ENCODE measurements at places on chromosomes 1 and 21. TPM values are rescaled to one million over a fixed set of nuclear protein-coding genes. Genes with fewer than 3 reads are reported as not detected.

- no peak for DNase-seq
Observed at GRCh38 chr1:215631040-215631439, 63.9 kb downstream of the KCTD3 start.

- peak; percentile 81 for DNase-seq
Observed at GRCh38 chr1:2192031-2192995, 2.3 kb downstream of the FAAP20 start.

- DNase-seq, result no peak
Observed at GRCh38 chr1:164701189-164701761, 142.3 kb downstream of the PBX1 start.

- DNase-seq, result no peak
Observed at GRCh38 chr1:46812065-46812963, 13.5 kb downstream of the CYP4B1 start.

MYCL gene
- polyA plus RNA-seq, result 10.9 TPM

Data from right lung (tissue), 10 donors.